ENCODE measurements at places on chromosomes 7 and 10. TPM values are rescaled to one million over a fixed set of nuclear protein-coding genes. Genes with fewer than 3 reads are reported as not detected.

DNA sequence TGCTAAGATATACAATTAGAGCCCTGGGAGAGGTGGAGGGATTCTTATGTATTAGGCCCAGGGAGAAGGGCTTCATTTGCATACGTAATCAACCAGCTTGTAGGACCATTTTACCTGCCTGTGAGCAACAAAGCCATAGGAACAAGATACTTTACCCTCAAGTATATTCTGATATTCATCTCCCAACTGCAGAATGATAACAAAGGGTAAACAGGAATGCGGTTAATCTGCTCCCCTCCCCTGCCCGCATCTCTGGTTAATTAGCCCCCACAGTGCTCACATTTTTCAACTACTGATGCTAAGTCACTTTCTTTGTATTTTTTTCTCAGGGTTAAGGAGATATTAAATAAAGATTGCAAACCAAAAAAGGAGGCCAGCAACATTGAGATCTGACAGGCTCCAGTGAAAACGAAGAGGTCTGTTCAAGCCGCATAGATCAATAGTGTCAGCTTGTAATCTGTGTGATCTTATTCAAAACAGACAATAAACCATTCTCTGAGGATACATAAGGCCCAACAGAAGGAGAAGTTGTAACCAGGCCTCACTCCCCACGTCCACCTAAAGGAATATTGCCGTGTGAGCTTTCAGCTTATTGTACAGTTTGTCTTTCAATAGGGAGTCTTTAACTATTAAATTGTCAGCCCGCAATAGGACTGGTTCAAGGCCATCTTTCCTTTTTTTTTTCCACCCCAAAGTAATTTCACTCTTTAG, 203.4 kb downstream of the RAPGEF5 start:
- DNase-seq: no peak

DNA sequence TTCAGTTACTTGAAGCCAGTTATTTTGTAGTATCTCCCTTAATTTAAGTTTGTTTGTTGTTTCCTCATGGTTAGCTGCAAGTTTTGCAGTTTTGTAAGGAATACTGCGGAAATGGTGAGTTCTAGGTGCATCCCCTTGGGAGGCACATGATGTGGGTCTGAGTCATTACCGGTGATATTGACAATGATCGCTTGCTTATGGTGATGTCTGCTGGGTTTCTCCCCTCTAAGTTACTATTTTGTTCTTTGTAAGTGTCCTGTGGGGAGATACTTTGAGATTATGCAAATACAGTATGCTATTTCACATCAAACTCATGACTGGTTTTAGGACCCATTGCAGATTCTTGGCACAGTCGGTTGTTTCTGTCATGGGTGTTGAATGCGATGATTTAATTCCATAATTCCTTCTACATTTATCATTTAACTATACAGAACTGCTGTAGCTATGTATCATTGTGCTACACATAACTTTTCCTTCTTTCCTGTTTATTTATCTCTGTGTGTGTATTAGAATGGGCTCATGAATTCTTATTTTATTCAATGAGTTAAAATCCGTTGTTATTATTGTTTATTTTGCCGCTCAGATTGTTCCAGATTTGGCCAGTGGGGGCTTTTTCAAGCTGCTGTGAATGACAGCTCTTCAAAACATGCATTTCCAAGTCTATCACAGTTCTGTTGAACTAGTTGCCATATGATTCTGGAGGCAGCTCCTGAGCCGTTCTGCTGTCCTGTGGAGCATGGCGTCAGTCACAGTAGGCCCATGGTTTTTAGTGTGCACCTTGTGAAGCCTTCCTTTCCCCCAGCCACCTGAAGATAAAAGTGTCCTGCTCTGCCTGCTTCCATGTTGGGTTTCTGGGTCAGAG, 18.4 kb downstream of the TSPAN14 start:
- DNase-seq: no peak

DNA sequence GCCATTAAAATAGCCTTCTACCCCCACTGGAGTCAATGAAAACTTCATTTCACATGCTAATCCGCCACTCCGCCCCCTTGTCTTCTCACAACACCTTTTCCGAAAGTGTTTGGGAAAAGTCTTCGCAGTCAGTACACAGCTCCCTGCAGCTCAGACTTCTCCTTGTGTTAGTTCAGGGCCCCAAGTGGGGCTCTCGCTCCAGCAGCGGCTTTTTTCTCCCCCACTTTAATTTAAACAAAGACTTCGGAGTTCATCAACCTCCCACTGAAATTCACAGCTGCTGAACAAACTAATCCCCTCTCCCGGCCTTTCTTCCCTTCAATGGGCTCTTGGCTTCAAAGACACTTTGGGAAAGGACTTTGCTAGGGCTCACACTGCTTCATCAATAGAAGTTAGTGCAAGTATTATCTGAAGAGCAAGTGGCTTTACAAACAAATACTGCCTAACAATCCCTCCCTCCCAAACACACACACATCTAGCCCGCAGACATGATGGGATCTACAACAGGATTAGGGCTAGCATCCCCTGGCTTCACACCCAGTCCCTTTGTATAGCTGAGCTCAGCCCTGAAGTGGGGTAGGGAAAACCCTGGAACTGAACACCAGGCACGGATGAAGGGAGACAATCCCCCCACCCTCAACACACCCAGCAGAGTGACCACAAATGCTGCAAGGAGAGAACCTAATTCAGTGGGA, 23.1 kb downstream of the WNT8B start:
- DNase-seq: no peak

- no peak for DNase-seq
These were observed 8.5 kb downstream of the MOSPD3 start for GRCh38 chr7:100620804-100621203.

- no peak for DNase-seq
These were observed 5.2 kb upstream of the MOGAT3 start for GRCh38 chr7:101205901-101206664.

DNA sequence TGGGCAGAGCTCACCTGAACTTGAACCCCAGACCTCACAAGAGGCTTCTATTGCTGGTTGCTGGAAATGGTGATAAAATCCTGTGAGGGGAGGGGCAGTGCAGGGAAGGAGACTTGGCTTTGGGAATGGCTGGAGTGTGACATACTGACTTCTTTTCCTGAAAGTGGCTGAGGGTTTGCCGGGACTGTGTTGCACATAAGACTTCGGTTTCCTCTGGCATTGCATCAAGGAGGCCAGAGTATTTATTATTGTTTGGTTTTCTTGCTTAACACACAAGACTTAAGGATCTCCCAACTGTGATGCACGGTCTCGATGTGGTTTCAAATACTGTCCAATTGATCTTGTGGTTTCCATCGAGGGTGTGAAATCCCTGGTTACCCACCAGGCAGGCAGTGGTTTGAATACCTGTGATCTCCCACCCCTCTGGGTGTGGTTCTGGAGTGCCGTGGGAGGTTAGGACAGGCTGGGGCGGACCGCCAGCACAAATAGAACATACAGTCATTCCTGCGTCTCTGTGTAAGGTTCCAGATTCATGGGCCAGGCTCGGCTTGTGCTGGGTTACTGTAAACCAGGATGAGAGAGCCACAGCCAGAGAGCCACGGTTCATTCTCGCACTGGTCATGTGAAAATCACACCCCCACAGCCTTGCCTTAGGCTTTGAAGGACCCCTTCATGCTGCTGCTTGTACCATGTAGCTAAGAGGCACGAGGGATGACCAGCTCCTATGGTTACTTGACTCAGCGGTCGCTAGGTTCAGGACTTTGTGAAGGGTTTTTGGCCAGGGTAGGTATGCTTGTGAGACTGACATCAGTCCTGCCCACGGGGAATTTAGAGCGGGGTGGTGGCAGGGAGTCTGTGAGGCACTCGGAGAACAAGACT, 39.2 kb downstream of the WBP1L start:
- no peak for DNase-seq

DNA sequence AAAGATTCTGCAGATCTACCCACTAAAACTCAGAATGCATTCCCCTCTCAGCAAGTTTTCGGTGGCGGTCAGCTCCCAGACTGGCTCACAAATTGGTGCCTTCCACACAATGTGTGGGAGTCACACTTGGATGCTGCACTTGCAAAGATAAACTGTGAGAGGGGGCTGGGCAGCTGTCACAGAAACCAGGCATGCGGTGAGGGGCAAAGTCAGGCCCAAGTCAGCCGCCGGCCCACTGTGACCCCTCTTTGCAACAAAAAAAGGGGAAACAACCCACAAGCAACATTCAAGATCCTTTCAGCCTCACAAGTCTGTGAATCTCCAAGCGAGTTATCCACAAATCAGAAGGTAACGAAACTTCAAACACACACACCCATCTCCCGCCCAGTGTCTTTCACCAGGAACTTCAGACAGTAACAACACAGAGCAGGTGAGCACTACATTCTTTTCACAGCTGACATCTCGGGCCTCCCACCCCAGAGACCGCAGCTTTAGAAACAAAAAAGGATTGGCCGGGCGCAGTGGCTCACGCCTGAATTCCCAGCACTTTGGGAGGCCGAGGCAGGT, 32.0 kb downstream of the SNX8 start:
- no peak for DNase-seq

GRCh38 chr10:37226524-37226923, 101.1 kb downstream of the ANKRD30A start:
- DNase-seq: no peak

GRCh38 chr10:822661-823367, 108.7 kb downstream of the LARP4B start:
- no peak for DNase-seq

- DNase-seq: no peak
These were observed 14.9 kb upstream of the TES start for GRCh38 chr7:116195451-116195850.

DNA sequence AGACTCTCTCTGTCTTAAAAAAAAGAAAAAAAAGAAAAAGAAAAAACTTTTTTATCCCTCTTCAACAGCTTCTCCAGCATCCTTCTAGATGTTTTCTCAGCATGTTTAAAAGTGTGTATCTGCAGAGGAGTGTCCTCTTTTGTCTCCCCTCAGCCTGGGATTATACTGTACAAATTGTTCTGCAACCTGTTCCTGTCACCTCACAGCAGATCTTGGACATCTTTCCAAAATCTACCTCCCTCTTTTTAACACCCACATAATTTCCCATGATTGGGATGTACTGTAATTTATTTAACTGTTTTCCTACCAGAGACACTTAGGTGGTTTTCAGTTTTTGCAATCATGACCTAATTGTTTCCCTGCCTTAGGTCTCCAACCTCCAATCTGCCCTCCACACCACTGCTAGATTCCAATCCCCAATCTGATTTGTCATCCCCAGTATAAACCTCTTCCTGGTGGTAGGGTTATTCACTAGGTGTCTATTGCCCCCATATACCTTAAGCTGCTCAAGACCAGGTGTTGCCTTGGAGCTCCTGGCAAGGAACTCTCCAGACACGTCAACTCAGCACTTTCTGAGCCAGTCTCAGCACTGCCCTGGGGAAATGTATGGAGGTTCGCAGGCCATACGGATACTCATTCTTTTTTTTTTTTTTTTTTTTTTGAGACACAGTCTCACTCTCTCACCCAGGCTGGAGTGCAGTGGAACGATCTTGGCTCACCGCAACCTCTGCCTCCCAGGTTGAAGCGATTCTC, 17.6 kb upstream of the DDIT4 start:
- DNase-seq: no peak

DNA sequence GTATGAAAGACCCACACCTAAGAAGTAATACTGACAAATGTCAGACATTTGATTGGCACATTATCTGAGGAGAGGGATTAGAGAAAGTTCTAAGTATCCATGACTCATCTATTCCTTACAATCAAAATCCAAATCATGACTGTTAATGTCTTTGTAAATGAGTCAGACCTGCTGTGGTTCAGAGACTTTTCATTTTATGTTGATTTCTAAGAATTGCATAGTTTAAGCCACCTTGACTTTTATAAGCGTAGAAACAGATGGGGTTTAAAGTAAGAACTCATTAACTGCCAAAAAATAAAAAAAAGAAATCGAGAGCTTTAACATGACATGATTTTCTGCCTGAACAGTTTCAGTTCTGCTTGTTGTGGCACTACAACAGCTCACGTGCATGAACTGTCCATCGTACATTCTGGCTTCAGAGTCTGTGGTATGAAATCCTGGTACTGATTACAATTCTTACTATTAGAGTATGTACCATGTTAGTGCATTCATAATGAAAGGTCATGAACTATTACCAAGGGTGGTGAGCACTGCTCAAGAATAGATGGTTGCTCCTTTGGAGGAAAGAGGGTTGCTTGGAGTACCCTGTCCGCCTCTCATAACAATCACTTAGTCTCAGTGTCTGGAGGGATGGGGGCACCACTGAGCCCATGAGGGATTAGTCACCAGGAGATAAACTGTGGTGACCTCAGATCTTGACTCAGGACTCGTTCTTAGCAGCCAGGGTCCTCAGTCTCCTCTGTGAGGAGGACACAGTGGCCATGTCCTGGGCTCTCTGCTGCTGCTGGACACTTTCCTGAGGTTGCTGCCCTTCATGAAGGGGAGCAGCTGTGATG, 42.2 kb downstream of the ACSM6 start:
- no peak for DNase-seq

GRCh38 chr7:102412548-102412947, 16.4 kb downstream of the PRKRIP1 start:
- DNase-seq: no peak

GRCh38 chr7:80611779-80612178, 26.7 kb upstream of the CD36 start:
- no peak for DNase-seq

GRCh38 chr10:70604106-70604505, 1.6 kb upstream of the PRF1 start:
- DNase-seq: no peak

GRCh38 chr7:148901178-148901577, 17.1 kb upstream of the EZH2 start:
- DNase-seq: no peak

DNA sequence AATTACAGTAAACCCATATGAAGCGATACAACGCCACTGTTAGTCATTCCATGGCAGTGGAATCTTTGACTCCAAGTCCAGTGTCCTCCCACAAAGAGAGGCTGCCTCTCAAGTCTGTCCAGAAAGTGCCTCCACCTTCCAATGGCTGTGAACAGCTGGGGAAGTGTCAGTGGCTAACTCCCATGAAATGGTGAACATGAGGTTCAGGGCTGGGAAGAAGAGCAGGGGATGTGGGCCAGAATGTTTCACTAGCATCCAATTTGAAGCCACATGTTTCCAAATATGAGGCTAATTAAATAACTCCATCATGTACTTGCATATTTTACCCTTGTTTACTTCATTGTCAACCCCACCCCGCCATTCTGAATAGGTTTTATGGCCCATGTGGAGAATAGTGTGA, 53.1 kb upstream of the CHST15 start:
- DNase-seq: no peak

DNA sequence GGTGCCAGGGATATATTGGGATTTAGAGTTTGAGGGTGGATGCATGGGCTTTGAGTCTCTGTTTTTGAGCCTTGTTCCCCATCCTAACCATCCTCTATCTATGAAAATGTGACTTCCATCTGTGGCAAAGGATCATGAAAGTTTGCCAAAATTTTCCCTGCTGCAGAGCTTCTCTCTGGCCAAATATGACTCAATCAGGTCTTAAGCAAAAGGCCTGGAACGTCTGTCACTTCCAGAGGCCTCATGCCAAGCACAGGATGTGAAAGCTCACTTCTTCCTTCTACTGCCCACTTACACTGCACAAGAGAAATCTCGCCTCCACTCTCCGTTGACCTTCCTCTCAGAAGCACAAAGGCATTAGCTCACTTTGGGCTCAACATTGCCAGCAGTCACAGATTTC, 696.9 kb upstream of the NRP1 start:
- no peak for DNase-seq

Gene ZMIZ1
- 30.0 TPM for total RNA-seq

Gene LEP
- not detected for total RNA-seq

Gene FAM237B
- total RNA-seq: not detected

Gene PIK3CG
- total RNA-seq: 24.8 TPM

Gene ADARB2
- total RNA-seq: not detected

Gene C10orf105
- total RNA-seq: 0.31 TPM

Gene RNF32
- 1.7 TPM for total RNA-seq

Gene CUL2
- 25.6 TPM for total RNA-seq

Gene ENKUR
- 14.9 TPM for total RNA-seq

Gene PPP1R9A
- 0.08 TPM for total RNA-seq

Gene CUZD1
- total RNA-seq: 0.73 TPM

All from T-helper 17 cell (primary cell).